ENCODE measurements at places on chromosomes 5 and 9. TPM values are rescaled to one million over a fixed set of nuclear protein-coding genes. Genes with fewer than 3 reads are reported as not detected.

The RNF208 gene
- 7.3 TPM for total RNA-seq

The LPAR1 gene
- total RNA-seq: 0.86 TPM

The ABHD17B gene
- 10.9 TPM for total RNA-seq

The PCDHA5 gene
- not detected for total RNA-seq

The OSTF1 gene
- total RNA-seq: 25.7 TPM

DNA sequence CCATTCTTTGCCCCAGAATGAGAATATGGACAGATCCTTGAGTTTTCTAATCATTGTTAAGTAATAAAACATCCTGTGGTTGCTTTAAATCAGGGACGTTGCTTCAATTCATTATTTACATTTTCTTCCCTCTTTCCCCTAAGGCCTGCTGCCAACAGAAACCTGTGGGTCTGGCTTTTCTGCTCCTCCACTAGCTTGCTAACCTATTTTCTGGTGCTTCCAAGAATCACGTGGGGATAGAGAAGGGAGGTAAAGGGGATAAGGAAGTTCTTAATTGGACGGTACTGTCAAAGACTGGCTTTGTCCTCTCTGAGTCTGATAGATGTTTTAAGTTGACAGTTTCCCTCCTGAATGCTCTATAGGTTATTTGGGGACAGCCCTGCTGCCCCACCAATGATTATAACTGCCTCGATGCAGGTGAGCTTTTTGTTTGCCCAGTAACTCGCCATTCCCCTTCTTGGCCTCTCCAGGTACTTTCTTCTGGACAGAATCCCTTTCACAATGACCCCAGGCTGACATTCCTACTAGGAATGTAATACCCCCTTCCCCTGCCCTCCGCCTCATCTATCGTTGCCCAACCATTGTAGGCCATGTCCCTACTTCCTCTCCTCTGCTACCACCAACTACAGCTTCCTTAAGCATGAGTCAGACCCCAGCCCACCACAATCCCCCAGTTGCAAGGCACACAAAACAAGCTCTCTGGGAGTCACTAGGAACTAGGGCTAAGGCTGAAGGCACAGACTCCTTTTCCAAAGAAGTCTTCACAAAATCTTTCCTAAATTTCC is 19.9 kb upstream of the CPEB4 start:
- no peak for DNase-seq

GRCh38 chr5:149852641-149853330 is 91.8 kb downstream of the PDE6A start:
- peak; percentile 75 for DNase-seq

DNA sequence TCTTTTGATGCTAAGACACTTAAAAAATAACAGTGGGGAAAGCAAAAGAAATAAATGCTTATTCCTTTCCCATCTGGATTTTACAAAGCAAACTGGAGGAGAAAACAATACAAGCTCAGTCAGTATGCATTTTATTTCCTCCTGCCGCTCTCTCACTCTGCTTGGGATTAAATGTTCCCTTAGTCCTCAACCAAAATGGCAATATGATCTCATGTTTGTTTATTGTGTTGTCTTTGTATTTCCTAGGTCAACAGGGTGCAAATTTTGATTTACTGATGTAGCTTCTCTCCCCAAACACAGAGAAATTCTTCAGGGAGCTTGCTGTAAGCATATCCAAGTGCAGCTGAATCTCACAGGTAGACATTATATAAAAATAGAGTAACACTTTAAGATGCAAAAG is 92.1 kb upstream of the ERBIN start:
- no peak for DNase-seq

DNA sequence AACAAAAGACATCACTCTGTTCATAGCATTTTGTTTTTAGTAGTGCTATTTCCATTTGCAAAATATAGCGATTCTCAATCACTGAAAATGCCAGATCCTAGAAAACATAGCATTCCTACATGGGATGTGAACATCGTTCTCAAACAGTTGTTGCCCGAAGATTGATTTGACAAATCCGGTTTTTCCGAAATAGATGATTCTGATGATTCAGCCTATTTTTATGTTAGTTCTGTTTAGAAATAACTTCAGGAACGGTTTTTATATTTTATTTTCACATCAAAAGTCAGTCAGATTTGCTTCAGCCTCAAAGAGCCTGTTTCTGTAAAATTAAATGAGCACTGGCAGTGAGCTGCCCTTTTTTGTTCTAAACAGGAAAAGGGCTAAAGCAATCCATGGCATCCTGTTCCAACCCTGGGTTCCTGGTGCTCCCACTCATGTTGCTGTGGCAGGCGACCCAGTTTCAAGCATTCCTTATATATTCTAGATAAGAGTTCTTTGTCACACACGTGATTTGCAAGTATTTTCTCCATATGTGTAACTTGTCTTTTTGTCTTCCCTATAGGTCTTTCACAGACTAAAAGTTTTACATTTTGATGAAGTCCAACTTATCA is 14.2 kb upstream of the PSIP1 start:
- DNase-seq: no peak

DNA sequence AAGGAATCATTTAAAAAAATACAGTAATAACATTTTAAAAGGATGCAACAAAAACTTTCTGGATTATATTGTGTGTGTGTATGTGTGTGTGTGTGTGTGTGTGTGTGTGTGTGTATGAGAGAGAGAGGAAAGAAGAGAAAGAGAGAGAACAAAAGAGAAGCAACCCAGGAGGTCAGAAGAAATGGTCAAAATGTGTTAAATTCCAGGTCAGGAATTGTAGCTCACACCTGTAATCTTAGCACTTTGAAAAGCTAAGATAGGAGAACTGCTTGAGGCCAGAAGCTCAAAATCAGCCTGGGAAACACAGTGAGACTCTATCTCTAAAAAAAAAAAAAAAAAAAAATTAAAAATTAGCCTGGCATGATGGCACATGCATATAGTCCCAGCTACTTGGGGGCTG is 311.8 kb upstream of the CDH12 start:
- DNase-seq: no peak

GRCh38 chr5:109612278-109612905 is 77.3 kb upstream of the MAN2A1 start:
- no peak for DNase-seq

GRCh38 chr5:167513381-167513780 is 778.1 kb upstream of the WWC1 start:
- no peak for DNase-seq

- no peak for DNase-seq
Measured at GRCh38 chr5:5316334-5316733, 106.1 kb upstream of the ICE1 start.

- DNase-seq: no peak
Measured at GRCh38 chr9:135561391-135562234, at the start of gene PAEP. Gene PAEP, plus strand, starts transcription at chr9:135561756.

DNA sequence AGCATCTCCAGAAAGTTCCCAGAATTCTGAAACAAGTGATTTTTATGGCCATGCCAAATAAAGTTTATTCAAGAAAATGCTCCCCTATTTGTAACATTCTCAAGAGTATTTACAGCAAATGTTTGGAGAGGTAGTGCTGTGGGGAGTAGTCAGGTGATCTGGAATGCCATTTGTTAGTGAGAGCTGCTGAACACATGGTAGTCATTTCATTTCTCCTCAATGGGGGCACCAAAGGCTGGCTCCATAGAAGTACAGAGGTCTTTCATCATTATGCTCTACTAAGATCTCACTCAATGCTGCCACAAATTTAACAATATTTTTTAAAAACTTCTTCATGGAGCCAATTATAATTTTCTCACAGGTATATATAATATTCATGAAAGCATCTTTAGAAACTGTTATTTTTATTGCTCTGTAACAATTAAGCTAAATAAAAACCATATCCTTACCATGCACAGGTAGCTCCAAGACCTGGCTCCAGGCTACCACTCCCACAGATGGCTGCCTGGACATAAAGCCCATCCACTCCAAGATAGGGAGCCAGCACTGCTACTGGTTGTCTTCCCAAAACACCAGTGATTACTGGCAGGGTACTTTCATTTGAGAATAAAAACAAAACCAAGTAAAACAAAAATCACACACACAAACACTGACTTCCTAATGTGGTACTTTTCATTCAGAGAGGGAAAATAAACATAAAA is 200.8 kb downstream of the PLK2 start:
- no peak for DNase-seq

GRCh38 chr5:133967698-133968203 is 674 bp downstream of the C5orf15 start:
- no peak for DNase-seq

DNA sequence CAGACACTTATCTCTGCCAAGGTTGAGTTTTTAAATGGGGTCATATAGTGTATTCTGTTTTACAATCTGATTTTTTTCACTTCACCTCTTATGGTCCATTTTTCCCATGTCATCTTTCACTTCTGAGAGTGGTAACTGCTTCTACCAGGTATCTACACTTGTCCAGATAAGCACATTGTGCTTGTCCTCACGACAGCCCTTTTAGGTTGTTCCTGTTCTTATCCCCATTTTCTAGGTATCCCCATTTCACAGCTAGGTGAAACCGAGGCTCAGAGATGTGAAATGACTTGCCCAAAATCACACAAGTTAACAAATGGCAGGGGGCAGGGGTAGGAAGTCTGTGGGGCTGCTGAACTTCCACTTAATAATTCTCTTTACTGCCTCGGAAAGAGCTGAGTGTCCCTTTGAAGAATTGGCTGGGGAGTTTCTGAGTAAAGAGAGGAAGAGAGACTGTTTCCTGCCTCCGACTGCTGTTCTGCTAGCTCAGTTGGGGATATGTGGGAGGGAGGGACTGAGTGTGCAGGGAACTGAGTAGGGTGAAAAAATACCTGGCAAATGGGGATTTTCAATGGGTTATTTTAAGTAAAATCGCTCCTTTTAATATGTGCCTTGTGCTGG is 255.4 kb downstream of the GRIA1 start:
- DNase-seq: no peak

DNA sequence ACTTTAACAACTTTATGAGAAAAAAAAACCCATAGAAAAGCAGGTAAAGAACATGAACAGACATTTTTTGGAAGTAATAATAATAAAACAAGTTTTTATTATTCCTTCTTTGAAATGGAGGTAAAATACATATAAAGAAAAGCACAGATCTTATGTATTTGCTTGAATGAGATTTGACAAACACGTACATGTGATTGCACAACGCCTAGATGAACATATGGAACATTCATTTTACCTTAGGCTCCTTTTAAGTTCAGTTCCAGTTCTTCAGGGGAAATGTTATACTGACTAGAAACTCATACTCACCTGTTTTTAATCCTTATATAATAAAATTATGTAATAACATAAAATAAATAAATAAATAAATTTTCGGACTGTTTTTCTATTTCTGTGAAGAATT is 61.8 kb downstream of the GGTA1 start:
- DNase-seq: no peak

- DNase-seq: no peak
Measured at GRCh38 chr5:58459146-58460001, 512 bp downstream of the PLK2 start.
